Stimulated activated CD4-positive, alpha-beta T cell treated with anti-CD3 and anti-CD28 coated beads, Interleukin-4, amount 100 ng/mL, for 24 hours (primary cell): ENCODE measurements at places on chromosomes 4 and X.

- DNase-seq = no peak
These were observed 19.2 kb downstream of the TMEM131L start for GRCh38 chr4:153485359-153485758.

GRCh38 chrX:154090731-154091130 lies 6.8 kb downstream of the MECP2 start:
- no peak for DNase-seq

GRCh38 chr4:138428611-138429010 lies 186.5 kb upstream of the SLC7A11 start:
- DNase-seq = no peak

DNA sequence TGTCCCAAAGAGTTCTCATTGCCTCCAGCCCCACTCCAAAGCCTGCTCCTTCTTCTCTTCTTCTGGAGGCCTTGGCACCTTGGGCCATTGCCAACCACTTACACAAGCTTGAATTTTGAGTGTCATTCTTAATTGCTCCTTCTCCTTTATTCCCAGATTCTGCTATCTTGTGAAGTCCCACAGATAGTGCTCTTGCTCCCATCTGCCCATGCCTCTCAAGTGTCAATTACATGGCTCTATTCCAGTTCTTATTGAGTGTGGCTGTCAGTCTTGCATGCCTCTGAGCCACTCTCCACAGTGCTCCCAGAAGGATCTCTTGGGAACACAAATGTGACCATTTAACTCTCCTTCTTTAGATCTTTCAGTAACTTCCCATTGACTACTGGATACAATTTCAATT lies 117.3 kb upstream of the SFRP2 start:
- DNase-seq = no peak

DNA sequence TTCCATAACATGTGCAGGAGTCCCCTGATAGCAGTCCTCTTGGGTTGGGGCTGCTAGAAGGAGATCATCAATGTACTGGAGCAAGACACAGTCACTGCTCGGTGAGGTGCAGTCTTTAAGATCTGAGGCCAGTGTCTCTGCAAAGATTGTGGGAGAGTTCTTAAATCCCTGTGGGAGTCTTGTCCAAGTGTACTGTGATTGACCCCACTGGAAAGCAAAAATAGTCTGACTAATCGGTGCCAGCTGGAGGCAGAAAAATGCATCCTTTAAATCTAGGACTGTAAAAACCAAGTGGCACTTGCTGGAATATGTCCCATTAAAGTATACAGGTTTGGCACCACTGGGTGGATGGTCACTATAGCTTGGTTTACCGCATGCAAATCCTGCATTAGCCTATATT lies 31.1 kb downstream of the SULT1E1 start:
- no peak for DNase-seq

DNA sequence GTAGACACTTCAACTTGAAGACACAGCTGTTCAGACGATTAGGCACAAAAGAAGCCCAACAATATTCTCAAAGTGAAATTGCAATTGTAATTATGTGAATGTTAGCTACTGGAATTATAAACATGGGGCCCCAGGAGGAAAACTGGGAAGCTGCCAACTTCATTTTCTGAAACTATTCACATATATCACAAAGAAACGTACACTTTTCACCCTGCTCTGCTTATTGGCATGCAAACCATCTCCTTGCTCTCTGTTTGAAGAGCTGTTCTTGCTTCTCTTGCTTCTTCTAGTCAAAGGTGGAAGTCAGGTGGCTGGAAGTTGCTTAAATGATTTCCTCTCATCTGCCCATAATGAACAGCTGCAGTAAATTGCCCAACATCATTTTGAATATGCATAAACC lies 320.1 kb downstream of the CFAP299 start:
- no peak for DNase-seq

DNA sequence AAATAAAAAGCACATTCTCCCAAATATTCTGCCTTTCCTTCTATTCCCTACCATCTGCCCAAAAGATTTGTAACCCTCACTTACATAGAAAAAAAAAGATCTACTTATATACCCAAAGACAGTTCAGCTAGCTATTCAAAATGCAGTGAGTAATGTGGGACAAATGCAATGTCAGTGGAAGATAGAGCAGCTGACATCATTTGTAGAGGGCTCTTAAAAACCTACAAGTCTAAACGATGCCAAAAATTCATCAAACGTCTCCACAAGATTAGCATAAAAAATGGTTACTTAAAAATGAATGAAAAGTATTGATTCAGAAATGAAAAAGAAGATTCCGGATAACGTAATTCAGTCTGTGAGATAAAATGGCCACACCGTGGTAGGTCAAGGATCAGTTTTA lies 96.5 kb downstream of the ASB9 start:
- no peak for DNase-seq

DNA sequence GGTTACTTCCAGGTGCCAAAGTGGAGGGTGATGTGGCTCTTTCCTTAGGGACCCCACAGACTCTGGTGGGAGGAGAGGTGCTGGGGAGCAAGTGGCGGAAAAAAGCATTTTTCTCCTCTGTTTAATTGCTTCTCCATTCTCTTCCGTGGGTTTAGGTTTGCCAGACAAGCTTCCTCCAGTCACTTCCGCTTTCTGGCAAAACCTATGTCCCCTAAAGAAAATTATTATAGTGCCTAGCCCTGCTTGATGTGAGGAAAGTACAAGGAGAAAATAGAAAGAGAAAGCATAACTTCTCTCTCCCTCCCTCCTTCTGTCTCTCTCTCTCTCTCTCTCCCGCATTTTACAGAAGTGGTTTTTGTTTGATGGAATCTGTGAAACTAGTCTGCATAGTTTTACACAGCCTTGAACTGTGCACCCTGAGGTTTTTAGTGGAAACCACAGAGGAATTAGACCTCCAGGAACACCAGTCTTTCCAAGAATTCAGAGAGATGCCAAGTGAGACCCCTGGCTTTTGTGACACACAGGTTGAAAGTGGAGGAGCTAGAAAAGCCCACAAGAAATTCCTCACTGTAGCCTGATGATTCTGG lies 231.1 kb upstream of the ANXA3 start:
- no peak for DNase-seq

- no peak for DNase-seq
These were observed 50.7 kb downstream of the SCD5 start for GRCh38 chr4:82747686-82748575.

GRCh38 chr4:142452161-142452855 lies 393.8 kb downstream of the INPP4B start:
- DNase-seq = no peak

GRCh38 chr4:80231180-80231579 lies 33.9 kb downstream of the PRDM8 start:
- no peak for DNase-seq

- DNase-seq = no peak
These were observed 405.3 kb downstream of the PCDH7 start for GRCh38 chr4:31125496-31125895.

DNA sequence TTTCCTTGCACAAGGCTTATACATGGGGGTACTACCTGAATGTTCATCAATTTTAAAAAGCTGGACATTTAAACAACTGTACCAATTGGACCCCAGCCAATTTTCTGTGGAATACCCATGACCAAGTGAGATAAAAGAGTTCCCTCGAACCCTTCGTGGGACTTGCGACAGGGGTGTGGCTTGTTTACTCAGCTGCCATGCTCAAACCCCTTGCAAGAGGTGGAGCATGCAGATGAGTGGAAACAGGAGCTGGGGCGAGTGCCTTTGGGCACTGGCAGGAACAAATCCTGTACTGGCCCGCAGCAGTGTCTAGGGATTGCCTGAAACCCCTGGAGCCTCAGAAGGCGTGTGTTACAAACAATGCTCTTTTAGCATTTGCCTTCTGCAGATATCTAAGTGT lies 144.2 kb downstream of the PDHA2 start:
- no peak for DNase-seq

DNA sequence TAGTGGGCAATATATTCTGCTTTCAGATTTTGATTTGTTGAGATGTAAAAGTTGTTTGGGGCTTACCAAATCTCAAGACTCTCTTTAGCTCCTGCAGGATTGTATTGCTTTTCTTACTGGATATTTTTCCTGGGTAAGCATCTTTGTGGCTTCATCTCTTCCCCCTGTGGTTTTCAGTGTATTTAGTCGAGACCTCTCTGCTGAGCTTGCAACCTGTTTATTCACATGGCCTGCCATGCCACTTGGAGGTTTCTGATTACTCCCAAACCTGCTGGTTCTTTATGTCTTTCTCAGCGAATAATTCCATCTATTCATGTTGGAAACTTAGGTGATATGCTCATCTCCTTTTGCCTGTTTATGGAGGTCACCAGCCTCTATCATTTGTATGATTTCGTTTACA lies 10.9 kb downstream of the CCNG2 start:
- no peak for DNase-seq

DNA sequence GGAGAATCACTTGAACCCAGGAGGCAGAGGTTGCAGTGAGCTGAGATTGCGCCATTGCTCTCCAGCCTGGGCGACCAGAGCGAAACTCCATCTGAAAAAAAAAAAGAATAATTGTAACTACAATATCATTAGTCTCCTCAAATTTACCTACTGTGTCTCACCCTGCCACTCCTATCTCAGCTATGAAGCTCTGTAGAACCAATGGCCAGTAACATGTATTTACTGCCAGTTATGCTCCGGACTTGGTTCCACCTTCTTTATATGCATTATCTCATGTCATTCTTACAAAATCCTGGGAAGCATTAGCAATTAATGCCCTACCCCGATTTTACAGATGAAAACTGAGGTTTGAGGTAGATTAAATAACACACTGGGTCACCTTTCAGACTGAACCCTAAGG lies 7.0 kb upstream of the FAT1 start:
- DNase-seq = no peak

GRCh38 chr4:175951794-175952193 lies 113.8 kb upstream of the WDR17 start:
- no peak for DNase-seq

GRCh38 chrX:3715921-3716320 lies 2.5 kb upstream of the PRKX start:
- no peak for DNase-seq

- no peak for DNase-seq
These were observed 195.9 kb downstream of the OR13H1 start for GRCh38 chrX:131739823-131740222.

- DNase-seq = no peak
These were observed 897 bp upstream of the FBXL5 start for GRCh38 chr4:15656038-15656470.

DNA sequence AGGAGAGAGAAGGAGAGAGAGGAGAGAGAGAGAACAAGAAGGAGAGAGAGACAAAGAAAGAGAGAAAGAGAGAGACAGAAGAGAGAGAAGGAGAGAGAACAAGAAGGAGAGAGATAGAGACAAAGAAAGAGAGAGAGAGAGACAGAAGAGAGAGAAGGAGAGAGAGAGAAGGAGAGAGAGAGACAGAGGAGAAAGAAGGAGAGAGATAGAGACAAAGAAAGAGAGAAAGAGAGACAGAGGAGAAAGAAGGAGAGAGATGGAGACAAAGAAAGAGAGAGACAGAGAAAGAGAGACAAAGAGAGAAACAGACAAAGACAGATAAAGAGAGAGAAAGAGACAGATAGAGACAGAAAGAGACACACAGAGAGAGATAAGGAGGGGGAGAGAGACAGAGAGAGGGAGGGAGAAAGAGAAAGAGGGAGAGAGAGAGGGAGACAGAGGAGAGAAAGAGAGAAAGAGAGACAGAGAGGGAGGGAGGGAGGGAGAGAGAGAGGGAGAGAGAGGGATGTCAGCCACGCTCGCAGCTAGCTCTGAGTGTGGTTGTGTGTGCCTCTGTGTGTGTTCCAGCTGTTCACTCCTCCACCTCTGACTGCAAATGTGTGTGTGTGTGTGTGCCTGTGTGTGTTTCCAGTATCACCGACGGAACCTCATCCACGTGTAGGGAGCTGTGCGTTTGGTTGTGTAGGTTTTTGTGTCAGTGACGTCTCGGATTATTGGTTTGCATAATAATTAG lies 105.8 kb downstream of the CRLF2 start:
- no peak for DNase-seq

- DNase-seq = no peak
These were observed 337.6 kb downstream of the GRID2 start for GRCh38 chr4:92641409-92641808.

GRCh38 chr4:158622251-158622650 lies 49.4 kb downstream of the C4orf46 start:
- DNase-seq = no peak

DNA sequence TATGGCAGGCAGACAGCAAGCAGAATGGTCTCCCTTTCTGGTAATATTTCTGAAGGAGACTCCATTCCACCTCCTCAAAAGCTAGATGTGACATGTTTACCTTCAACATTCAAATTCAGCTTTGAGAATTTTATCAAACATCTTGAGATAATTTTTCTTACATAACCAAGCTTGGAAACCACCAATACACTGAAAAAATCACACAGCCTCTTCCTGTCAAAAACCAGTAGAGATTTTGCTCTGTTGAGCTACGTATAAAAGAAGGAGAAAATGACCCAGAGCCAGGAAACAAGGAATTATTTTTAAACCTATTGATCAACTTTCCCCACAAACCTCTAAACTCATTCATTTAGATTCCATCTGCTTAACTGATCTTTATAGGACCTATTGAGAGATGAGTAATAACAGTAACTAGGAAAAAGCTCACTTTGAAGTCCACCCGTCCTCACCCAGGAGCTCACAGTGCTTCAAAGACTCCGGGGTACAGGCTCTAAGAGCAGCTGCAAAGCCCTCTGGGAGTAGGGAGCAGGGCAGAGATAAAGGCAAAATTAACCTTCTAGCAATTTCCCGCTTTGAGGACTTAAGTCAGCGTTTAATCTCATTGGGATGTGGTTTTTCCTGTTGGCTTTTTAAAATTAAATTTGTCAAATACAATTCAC lies 318.2 kb upstream of the RASGEF1B start:
- no peak for DNase-seq

DNA sequence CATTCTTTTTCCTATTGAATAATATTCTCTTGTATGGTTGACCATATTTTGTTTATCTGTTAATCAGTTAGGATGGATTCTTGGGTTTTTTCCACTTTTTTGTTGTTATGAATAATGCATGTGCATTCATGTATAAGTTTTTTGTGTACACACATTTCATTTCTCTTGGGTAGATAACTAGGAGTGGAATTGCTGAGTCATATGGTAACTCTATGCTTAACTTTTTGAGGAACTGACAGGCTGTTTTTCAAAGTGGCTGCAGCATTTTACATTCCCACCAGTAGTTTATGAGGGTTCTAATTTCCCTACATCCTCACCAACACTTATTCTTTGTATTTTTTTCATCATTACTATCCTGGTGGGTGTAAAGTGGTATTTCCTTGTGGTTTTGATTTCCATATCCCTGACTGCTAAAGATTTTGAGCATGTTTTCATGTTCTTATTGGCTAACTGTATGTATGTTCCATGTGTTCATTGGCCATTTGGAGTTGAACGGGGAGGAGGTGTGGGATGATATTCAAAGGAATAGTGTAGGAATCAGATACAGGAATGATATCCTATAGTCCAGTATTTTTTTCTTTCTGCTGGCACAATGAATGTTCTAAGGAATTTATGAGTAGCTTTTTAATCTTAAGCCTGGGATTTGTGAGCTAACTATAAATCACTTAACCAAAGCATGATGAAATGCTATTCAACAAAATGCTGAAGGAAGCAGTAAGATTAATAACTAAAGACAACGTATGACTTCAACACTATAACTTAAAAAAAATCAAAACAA lies 114.3 kb downstream of the AMELX start:
- no peak for DNase-seq

- no peak for DNase-seq
These were observed 114.3 kb downstream of the GABRB1 start for GRCh38 chr4:47145630-47146029.

- no peak for DNase-seq
These were observed 5.7 kb downstream of the S100P start for GRCh38 chr4:6699388-6699787.
